KBM-7 (cell line): ENCODE measurements at places on chromosomes 4 and X.

DNA sequence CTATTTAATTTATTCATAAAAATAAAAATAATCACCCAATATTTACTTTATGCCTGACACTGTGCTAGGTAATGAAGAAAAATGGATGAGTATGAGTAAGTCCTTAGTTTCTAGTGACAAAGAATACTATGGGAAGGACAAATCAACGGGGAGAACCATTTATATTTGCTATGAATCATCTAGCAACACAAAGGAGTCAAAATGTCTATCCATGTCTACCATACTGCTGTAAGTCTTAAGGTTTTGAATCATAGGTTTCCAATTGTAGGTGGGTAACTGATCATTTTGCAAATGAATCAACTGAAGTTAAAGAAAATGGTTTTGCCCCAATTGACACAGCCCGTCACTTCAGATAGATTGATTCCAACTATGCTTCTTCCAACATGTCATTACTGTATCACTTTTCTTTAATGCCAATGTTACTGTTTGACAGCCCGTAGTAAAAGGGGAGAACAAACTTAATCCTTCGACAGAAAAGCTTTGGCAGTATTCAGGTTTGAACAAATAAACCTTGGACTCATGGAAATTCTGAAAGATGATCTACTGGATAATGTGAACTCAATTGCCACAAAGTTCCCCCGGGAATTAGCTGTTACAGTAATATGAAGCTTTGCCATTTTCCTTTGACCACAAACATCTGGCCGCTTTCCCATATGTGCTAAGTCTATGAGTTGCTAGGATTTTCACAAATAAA lies 3.2 kb downstream of the TDO2 start:
- no peak for DNase-seq

- no peak for DNase-seq
Measured at GRCh38 chrX:45774961-45775360, 574.3 kb upstream of the DIPK2B start.

DNA sequence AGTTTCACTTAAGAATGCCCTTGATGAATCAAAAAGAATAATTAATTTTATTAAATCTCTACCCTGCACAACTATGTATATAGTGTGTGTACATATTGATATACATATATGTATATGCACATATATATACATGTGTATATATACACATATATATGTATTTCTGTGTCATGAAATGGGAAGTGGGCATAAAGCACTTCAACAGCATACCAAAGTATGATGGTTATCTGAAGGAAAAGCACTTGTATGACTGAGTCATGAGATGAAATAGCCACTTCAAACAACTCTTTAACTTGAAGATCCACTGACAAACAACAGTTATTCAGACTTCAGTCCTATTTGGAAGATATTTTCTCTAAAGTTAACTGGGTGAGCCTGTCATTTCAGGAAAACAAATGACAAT lies 16.3 kb downstream of the RNF128 start:
- no peak for DNase-seq

- DNase-seq: no peak
Measured at GRCh38 chr4:113398441-113399143, 349.1 kb downstream of the ANK2 start.

GRCh38 chrX:49879656-49880277 lies 483 bp downstream of the USP27X start:
- DNase-seq: peak; percentile 8

- DNase-seq: no peak
Measured at GRCh38 chr4:78962597-78963115, 23.4 kb upstream of the PAQR3 start.
